ENCODE measurements at places on chromosomes 3 and 15.

GRCh38 chr3:130662501-130662996 is 84.1 kb downstream of the PIK3R4 start:
- no peak for DNase-seq

DNA sequence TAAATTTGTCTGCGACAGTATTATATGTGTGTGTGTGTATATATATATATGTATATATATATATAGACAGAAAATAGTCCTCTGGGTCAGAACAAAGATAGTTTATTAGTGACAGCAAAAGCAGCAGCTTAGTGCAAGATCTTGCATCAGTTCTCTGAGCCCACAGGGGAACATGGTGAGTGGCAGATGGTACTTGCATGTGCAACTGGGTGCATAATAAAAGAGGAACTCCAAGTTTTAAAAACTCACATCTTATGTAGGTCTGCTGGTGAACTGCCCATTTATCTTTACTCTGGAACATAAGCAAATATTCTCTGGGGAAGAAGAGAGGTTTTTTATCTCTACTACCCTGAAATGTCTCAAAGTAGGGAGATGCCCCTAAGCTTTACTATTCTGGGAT is 276.4 kb downstream of the POLQ start:
- DNase-seq: no peak

- no peak for DNase-seq
Observed at GRCh38 chr3:139916271-139916670, 18.7 kb upstream of the CLSTN2 start.

DNA sequence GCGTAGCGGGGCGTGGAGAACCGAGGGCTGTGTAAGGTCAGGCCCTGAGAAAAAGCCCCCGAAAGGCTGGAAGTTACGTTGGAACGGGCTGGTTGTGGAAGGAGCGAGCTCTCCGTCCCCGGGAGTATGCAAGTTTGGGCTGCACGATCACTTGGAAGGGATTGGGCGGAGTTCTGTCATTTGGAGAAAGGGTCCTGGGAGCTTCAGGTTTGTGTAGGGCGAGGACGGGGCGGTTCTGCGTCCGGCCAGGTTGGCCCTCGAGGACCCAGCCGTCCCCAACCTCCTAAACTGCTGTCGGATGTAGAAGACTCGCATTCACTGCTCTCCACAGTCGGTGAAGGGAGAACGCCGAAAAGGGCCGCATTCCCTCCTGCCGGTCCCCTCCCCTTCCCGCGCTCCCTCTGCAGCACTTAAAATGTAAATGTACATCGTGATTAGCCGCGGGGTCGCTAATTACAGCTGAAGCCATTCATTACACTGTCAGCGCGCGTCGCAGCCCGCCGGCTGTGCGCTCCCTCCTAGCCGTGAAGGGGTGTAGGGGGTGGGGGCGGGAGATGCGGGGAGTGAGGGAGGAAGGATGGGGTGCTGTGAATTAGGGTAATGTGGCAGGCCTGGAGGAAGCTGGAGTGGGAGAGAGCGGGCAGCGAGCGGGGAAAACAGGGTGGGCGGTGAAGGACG is 2.5 kb upstream of the RPP25 start:
- DNase-seq: no peak

GRCh38 chr3:56917361-56918110 is 115.8 kb upstream of the ARHGEF3 start:
- no peak for DNase-seq

GRCh38 chr3:41364736-41365135 is 165.4 kb downstream of the CTNNB1 start:
- no peak for DNase-seq

GRCh38 chr3:49638445-49638844 is 35.7 kb upstream of the APEH start:
- DNase-seq: no peak

DNA sequence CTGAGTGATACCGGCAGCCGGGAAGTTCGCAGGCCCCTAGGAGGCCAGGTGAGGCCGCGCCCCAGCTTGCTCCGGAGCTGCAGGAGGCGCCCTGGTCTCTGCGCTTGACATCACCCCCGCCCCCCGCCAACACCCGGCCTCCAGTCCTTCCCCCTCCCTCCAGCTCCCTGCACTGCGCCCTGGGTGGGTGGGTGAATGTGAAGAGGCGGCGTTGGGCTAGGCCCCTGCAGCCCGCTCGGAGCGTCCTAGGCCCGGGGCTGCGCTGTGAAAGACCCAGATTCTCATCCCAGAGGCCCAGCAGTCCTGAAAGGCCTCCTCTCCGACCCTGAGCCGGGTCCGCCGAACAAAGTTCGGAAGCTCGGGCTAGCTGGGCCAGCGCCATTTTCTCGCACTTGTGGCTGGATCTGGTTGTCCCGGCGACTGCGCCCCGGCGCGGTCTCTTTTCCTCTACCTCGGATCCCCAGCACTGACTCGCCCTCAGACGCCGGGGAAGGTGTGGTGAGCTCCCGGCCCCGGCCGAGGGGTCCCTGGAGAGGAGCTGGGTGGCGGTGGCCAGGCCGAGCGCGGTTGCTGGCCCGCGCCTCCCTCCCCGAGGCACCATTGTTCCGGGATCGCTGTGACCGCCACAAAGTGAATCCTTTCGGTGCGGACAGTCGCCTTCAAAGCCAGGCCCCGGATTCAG is 12.9 kb downstream of the ZIC4 start:
- no peak for DNase-seq

DNA sequence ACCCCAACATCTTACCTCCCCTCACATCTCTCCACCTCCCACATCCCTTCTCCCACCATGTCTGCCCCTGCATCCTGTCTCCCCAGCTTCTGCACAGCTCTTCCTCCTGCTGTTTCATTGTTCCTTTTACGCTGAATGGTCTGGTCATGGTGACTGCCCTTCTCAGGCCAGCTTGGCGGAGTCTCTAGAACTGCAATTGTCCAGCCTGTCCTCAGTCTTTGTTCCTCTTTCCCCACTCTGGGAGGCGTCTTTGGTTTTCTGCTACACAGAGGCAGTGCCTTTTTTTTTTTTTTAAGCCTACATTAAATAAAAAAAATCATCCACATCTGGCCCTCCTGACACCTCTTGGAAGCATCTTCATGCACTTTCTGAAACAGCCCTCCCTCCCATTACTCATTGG is 49.1 kb upstream of the SEC22A start:
- no peak for DNase-seq

GRCh38 chr15:52278636-52279367 is 16.8 kb downstream of the MYO5C start:
- no peak for DNase-seq

DNA sequence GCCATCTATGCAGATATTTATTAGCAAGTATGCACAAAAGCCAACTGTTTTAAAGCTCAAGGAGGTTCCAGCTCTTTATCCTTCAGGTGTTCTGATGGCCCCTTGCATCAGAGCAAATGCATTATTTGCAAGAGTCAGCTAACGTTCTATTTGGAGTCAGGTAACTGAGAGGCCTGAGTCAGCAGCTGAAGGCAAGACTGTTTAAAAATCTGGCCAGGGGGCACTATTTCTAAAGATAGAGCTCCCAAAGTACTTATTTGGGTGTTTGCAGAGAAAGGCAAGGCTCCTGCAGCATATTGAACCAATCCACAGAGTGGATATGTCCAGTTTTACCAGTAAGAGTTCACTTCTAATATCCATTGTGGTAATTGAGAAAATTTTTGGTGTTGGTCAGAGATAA is 146.1 kb downstream of the LRTM1 start:
- DNase-seq: no peak

DNA sequence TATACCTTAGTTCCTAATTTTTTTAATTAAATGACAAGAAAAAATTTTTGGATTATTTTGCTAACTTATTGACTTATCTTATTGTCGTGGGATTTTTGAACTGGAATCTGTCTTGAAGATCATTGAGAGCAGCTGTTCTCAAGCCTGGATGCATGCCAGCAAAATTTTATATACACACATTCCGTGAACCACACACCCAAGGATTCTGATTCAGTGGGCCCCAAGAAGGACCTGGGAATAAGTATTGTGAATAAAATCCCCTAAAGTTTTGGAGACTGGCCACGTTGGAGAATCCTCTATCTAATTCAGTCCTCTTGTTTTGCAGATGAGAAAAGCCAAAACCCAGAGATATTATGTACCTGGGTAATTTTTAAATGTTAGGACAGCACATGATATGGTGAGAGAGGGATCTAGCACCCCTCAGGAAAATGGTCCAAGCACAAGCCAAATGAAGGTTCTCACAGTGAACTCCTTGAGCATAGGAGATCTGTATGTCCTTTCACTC is 55.2 kb downstream of the UNC13C start:
- DNase-seq: no peak

DNA sequence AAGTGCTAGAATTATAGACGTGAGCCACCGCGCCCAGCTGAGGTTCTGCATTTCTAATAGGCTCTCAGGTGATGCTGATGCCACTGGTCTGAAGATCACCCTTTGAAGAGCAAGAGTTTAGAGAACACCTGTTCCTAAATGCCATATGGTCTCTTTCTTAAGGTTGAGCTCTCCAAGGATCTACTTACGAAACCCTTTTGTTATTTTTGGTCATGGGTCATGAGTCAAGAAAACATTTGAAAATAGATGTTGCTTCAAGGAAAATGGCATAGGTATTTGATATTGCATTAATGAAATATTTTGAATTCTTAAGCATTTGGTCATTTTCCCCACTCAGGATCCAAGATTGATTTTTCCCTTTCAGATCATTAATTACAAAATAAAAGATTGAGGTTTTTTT is 74.7 kb upstream of the SOX2 start:
- no peak for DNase-seq

DNA sequence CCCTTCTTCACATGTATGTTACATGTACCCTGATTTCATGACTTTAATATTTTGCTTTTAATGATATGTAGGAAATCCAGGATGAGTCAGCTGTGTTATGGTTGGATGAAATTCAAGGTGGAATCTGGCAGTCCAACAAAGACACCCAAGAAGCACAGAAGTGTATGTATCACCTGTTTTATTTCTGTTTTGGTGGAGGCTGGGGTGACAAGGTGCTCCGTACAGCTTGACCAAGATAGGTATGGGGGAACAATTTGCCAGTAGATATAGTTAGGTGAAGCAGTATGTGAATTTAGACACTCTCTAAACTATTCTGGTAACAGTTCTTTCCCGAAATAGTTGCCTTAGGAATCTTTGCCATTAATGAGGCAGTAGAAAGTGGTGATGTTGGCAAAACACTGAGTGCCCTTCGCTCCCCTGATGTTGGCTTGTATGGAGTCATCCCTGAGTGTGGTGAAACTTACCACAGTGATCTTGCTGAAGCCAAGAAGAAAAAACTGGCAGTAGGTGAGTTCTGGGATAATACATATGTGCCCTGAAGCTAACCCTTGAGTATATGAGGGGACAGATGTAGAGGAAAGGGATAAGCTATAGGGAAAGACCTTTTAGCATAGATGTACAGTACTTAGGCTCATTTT is 63.7 kb upstream of the CRTC3 start:
- DNase-seq: no peak

DNA sequence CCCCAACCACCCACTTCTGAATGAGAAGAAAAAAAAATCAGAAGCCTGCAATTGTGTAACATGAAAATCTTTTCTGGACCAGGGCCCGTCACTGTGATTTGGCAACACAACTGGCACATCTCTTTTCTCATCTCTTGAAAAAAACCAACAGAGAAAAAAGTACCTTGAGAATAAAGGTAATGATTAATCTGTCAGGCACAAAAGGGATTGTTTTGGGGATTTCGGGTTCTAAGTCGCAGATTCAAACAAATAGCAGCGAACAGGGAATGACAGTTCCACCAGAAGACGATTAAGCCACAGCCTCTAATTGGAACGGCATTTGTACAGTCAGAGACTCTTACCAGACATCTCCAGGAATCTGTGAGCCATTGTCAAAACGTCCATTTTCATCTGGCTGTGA is at the start of gene AQP9:
TSS of gene AQP9 (plus strand) at position 276 of the 400 bp plus-strand sequence. CDS start 185 bp downstream, outside the sequence.
- no peak for DNase-seq

DNA sequence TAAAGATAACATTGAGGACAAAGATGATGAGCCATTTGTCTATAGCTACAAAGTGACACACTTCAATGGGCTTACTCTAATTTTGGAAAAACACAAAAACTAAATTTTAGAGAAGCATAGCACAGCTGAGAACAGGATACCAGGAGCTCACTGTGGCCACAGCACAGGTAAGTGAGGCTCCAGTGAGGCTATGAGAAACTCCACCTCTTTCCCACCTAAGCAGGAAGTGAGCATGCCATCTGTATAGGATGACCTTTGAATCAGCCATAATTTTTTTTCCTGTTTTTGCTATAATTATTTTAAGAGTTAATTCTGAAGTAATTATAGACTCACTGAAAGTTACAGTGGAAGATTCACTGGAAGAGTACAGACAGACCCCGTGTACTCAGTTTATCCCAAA is 82.1 kb upstream of the DCLK3 start:
- DNase-seq: no peak

GRCh38 chr3:186618318-186618938 is 5.6 kb downstream of the AHSG start:
- no peak for DNase-seq

- DNase-seq: no peak
Observed at GRCh38 chr15:85984241-85984640, 95.4 kb upstream of the AGBL1 start.

DNA sequence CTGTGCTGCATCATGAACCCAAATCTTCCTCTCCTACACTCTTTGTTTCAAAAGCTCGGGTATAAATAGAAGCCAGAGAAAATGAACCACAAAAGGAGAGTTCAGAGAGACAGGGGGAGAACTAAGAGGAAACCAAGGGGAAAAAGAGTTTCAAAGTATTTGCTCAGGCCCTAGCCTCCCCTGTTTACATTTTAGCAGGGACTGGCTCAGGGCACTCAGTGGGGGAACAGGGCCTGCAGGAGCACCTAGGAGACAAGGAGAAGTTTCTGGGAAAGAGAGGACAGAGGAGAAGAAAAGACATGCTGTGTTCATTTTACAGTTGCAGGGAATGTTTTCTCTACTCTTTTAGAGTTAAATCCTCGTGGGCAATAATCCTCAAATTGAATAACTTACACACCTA is 8.5 kb upstream of the IL17RD start:
- DNase-seq: no peak

GRCh38 chr3:43418601-43419272 is 132.4 kb downstream of the SNRK start:
- DNase-seq: no peak

- no peak for DNase-seq
Observed at GRCh38 chr3:112498914-112499711, at the start of gene BTLA. Gene BTLA (minus strand): TSS chr3:112499472. CDS start chr3:112499358, 114 bp downstream.

DNA sequence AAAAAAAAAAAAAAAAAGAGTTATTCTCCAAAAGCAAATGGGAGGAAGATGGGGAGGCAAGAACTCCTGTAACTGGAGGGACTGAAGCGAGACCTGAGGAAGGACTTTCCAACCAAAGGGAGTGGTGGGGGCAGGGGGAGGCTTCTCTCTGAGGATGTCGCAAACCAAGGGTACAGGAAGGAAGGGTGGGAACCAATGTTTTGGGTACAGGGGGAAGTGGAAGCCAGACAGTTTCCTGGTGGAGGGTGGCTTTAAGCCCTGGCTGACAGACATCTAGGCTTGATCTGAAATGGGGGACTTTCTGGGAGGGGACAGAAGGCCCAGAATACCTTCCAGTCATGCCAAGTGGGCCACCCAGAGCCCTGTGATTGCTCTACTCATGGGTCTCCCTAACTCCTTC is 27.0 kb downstream of the VIPR1 start:
- DNase-seq: no peak

- DNase-seq: no peak
Observed at GRCh38 chr3:152720951-152721718, 113.8 kb upstream of the P2RY1 start.

- no peak for DNase-seq
Observed at GRCh38 chr15:98738689-98739401, 90.5 kb downstream of the IGF1R start.
